Hematopoietic multipotent progenitor cell (in vitro differentiated cells): ENCODE measurements at places on chromosomes 5 and 9.

DNA sequence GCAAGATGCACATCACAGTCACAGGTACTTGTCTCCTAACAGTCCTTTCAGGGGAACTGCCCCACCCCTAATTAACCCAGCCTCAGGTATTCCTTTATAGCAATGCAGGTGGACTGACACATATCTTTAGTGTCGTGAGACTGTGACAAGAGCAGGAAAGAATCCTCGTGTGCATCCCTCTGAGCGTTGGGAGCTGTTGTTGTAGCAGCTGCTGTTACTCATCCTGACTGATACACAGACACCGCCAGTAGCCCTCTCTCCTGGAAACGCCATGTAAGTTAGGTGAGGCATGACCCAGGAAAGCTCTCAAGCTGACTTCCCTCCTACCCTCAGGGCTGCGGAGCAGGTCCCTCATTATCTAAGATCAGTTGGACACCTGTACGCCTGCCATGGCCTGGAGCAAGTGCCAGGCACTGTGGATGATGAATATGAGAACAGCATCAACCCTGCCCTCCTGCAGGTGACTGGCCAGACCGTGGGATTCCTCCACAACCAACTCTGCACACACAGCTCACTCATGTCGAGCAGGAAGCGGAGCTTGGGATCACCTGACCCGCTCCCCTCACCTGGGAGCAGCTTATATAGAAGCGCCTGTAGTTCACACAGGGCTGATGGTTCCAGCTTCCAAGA is 10.2 kb upstream of the LCN15 start:
- no peak for DNase-seq

GRCh38 chr9:133474215-133474614 is 4.7 kb downstream of the SLC2A6 start:
- DNase-seq: peak; percentile 98

DNA sequence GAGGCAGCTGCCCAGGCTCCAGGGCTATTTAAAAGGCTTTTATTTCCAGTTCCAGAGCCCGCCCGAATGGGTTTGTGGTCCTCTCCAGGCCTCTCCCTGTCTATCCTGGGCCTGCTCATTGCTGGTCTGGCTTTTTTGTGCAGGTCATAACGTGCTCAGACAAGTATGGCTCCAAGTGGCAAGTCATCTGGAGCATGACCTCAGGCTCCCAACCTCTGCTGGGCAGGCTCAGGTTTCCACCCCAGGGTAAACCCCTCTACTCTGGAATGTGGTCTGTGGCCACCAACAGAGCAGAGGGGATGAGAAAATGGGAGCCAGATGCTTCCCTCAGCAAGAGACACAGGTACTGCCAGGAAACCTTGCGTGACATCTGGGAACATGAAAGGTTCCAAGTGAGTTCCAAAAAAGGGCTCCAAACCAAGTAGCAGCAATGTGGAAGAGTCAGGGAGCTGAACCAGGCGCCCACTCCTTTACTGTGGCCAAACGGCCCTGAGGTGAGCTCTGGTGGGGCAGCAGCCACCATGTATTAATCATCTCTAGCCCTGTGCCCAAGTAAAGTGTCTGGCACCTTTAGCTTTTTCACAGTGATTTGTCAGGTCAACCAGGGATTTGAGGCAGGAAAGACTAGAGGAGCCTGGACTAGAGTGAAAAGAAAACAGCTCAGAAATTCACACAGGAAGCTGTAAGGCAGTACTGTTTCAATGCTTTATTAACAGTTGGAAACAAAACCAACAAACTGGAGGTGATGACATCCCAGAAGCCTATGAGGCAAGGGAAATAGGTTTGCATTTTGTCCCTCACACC is 25.7 kb downstream of the PCDHGC5 start:
- no peak for DNase-seq

DNA sequence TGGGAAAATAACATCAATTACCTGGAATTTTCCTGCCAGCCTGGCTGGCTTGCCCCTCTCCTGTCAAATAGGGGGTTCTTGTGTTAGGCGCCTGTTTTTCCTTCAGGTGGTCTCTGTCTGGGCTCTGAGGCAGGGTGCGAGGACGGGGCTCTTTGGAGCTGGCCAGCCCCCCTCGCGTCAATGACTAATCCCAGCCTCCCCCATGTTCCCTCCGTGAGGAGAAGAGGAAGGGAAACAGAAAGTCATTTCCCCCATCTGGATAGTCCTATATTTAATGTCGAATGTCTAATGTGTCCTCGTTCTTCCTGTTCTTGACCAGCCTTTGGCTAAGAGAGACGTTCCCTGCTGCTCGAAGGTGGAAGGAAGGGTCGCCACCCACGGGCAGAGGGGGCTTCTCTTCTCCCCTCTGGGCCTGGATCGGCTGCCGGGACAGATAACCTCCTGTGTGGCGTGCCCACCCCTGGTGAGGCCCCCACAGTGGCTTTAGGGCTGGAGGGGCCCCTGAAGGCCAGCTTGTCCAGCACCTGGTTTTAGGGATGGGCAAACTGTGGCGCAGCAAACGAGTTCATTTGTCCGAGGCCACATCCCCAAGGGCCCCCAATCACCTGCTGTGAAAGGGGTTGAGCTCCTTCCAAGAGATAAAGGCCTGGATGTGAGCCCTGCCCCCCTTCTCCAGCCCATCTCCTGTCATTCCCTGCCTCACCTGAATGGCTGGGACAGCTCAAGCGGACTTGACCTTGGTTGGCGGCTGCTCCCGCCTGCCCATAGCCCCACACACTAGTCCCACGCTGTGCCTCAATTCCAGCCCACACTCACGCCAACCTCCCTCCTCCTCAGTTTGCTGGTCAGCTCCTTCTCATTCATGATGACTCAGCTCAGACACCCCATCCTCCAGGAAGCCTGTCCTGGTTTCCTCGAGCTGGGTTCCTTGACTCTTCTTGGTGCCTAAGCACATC is 35.9 kb upstream of the UNC5A start:
- no peak for DNase-seq

DNA sequence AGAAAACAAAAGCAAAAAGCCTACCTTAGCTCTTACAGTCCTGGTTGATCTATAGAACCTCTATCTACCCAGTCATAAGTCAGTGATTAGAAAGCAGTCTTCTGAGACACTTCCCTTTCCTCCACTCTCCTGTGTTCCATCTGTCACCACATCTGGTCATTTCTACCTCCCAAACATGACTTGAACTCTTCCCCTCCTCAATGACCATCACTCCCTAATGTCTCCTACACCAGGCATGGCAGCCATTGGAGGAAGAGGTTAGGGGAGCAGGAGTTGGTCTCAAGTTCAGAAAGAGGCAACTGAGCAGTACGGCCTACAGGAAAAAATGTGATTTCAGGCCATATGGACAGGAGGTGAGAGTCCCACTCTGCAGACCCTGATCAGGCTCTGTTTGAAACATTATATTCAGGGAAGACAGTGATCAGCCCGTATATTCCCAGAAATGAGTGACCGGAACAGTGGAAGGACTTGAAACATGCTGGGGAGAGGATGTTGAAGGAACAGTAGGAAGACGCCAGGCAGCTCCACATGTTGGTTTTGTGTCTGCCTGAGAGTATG is 12.0 kb downstream of the ABLIM3 start:
- no peak for DNase-seq

- no peak for DNase-seq
Observed at GRCh38 chr9:87836951-87837705, 45.5 kb upstream of the SPATA31E1 start.

GRCh38 chr5:74205767-74206578 is 434.6 kb downstream of the ENC1 start:
- no peak for DNase-seq

DNA sequence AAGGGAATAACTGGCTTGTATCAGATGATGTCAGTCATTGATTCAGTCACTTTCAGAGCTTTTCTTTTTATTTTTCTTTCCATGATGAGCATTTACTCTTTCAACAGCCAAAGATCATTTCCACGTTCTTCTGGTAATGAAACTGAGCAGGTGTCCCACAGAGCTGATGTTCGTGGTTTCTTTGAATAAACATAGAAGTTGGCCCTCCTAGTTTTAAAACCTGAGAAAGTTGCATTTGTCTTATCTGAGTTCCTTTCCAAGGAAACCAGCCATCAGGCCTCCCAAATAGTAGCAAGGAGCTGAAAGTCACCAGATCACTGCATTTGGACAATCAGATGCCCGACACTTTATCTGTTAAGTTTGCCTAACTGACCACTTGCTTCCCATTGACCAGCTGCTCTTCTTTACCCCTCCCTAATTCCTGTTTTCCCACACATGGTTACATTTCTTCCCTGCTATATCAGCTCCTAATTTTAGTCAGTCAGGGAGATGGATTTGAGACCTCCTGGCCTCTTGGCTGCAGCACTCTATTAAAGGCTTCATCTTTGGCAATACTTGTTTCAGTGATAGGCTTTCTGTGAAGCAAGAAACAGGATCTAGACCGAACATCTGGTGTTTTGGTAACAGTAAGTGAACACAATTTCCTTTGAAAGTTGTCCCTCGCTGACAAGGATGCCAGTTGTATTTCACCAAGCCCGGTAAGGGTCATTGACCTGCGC is 420.8 kb downstream of the CHSY3 start:
- no peak for DNase-seq

GRCh38 chr5:173890195-173890991 is 2.2 kb downstream of the CPEB4 start:
- no peak for DNase-seq

- DNase-seq: no peak
Observed at GRCh38 chr5:32510860-32511259, 66.3 kb upstream of the ZFR start.

GRCh38 chr5:165620394-165620793 is 2115.0 kb downstream of the MAT2B start:
- no peak for DNase-seq

GRCh38 chr9:106846857-106847256 is 16.1 kb upstream of the ZNF462 start:
- DNase-seq: no peak

GRCh38 chr5:86170194-86170593 is 447.5 kb upstream of the COX7C start:
- DNase-seq: no peak

DNA sequence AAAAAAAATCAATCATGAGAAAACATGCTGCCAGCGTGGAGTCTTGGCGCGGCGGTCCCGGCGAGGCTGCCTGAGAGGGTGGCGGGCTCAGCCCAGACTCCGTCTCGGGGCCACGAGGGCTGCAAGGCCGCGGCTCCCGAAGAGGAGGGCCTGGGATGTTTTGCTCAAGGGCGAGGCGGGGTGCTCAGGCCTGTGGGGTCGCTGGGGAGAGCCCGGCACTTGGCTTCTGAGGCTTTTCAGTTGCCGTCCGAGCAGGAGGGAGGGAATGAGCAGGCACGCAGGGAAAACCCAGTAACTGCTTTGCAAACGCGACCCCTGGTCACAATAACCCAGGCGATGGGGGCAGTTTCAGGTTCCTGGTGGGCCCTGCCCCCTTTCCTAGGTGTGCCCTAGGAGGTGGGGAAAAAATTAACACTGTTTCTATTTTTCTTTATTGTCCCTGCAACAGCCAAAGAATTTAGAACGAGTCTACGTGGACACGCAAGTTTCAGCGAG is 3.2 kb upstream of the IRX2 start:
- DNase-seq: no peak

GRCh38 chr9:10855847-10856246 is 243.0 kb upstream of the PTPRD start:
- DNase-seq: no peak

GRCh38 chr9:70490478-70490877 is 76.0 kb upstream of the KLF9 start:
- DNase-seq: no peak

GRCh38 chr5:80711938-80712337 is 57.2 kb upstream of the DHFR start:
- DNase-seq: no peak

DNA sequence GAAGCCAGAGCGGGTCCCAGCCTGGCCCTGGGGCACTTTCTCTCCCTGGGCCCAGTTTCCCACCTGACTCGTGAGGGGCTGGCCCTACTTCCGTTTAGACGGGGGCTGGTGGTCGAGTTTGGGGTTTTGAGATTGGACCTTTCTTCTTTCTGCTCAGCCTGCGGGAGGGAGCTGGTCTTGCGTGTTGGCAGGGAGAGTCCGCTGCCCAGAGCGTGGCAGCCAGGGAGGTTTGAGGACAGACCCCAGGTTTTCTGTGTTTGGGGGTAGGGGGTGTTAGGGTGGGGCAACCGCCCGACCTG is 6.0 kb upstream of the PITX1 start:
- no peak for DNase-seq

GRCh38 chr5:143896966-143897365 is 85.0 kb downstream of the HMHB1 start:
- no peak for DNase-seq

- no peak for DNase-seq
Observed at GRCh38 chr5:98637116-98637515, 136.3 kb upstream of the RGMB start.

- peak; percentile 53 for DNase-seq
Observed at GRCh38 chr5:172806897-172807672, 27.0 kb upstream of the ERGIC1 start.

GRCh38 chr5:74016373-74016772 is 390.4 kb downstream of the ARHGEF28 start:
- DNase-seq: no peak

GRCh38 chr5:35274839-35275509 is 44.7 kb upstream of the PRLR start:
- DNase-seq: no peak

DNA sequence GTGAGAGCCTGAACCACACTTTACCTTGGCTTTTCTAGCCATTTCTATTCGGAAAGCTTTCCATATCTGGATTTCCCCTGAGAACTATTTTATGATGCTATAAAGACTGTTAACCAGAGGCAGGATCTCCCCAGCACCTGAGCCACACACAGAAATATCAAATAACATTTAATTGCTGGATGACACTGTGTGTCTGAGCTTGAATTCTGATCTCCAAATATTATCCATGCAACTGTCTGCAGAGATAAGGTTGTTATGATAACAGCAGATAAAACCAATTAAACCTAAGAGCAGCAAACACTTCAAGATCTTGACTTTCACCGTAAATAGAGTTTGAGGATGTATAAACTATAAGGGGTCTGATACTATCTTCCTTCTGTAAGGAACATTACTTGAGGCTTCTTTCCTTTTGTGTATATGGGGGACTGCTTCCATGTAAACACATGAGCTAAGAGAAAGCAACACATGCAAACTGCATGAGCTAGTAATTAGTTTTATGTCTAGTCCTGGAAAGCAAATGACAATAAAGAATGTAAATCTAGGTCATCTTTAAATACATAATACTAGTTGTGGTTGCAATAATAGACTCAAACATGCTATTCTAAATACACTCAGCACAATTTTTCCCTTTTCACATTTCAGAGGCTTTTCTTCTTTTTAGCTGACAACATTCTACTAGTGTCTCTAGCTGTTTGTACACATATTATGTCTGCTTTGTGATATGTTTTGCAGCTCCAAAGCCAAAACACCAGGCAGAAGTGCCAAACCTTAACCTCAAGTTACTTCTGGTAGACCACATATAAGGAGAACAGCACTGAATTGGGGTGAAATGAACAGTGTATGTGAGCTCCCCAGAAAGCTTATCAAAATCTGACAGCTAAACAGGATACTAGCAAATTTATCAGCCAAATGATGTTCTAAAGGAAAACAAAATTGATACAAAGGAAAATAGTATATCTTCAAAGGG is 136.5 kb downstream of the EFNA5 start:
- no peak for DNase-seq

GRCh38 chr5:13804336-13804735 is 140.2 kb downstream of the DNAH5 start:
- DNase-seq: no peak
